ENCODE measurements at places on chromosomes 11 and 22.

- DNase-seq: no peak
Measured at GRCh38 chr11:1219446-1219833, 3.4 kb upstream of the MUC5B start.

DNA sequence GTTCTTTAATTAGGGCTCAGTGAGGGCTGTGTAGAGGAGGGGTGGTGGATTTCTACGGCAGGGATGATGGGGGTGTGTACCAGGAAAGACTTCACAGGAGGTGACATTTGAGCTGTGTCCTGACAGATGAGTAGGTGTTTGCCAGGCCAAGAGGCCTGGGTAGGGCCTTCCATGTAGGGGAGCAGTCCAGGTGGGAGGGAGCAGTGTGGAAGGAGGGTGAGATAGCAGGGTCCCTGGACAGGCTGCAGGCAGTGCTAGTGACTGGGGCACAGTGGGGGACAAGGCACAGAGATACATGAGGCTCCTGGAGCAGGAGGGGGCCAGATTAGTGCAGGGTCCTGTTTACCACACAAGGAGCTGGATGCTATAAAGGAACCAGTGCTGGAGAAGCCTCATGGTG lies 147.9 kb upstream of the CADM1 start:
- DNase-seq: no peak

- DNase-seq: no peak
Measured at GRCh38 chr11:76662656-76663485, 7.7 kb downstream of the LRRC32 start.

DNA sequence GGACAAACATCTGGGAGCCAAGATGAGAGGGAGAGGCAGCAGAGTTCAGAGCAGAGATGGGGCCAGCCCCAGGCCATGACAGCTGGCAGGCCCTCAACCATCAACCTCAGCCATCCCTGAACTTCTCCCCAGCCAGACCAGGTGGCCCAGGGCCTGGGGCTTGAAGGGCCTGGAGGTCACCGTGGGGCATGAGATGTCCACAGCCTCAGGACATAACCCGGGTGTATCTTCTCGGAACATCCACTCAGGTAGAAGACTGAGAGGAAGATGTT lies 12.4 kb upstream of the SLC39A13 start:
- DNase-seq: no peak

DNA sequence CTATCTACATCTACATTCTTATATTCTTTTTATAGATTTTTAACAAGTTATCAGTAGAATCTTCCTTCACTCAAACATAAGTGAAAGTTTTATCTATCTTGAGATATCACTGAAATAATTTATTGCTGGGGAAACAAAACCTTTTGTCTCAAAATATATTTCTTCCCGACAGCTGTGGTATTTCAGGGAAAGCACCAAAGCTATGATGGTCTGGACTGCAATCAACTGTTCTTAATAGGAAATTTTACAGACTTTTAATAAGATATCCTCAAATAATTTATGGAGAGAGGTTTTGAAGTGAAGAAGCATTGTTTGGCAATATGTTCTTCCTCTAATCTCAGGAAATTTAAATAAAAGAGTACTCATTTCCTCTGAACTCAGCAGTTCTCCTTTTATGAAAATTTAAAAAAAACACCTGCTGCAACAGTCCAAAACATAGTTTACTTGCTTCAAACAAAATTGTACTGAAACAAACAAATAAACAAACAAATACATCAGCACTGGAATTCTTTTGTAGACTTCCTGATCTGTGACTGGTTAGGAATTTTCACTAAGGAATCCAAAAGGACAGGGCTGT lies 33.9 kb upstream of the EIF3M start:
- no peak for DNase-seq

DNA sequence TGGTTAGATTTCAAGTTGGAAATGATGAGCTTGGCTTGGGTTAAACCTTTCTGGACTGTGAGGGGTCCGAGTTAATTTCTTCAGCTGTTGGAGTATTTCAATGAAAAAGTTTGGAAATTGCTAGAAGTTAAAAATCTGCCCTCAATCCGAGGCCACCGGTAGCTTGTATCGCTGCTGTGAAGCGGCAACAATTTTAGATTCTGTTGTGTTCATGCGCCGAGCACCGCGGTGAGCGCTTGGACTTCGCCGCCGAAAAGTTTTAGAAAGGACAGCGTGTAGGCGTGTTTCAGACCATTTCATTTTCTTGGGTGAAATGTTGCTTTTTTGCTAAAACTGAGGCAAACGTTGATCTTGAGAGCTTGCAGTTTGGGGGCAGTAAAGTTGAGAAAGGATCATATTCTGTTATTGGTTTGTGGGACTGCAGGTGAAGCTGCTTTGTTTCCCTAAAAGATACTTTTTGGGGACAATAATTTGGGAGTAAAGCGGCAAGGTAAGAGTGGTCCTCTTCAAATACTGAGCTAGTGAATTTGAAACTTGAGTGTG lies 928 bp downstream of the FBXO7 start:
- DNase-seq: peak; percentile 37

DNA sequence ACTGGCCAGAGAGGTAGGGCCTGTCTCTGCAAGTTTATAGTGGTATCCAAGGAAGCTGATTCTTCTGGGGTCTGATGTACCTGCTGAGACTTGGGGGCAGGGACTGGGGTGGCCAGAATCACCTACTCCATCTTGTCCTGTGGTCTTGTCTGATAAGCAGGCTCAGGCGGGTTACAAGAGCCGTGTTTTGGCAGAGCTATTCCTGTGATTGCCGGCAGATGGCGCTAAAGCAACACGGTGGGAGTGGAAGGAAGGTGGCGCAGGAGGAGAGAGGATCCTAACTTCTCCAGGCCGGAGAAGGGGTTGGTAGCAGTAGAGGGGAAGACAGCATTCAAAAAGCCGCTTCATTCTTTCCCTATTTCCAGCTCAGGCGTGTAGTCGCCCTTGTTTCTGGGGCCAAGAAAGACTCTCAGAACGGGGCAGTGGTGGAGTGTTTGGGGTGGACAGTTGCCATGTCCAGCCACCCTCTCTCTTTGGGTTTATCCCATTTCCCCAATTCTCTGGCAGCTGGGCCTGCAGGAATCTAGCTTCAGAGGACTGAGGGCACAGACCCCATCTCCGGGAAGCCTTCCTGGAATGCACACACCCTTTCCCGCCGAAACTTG lies 15.1 kb downstream of the CHRM1 start:
- DNase-seq: peak; percentile 89

- DNase-seq: no peak
Measured at GRCh38 chr11:60389279-60389910, 6.9 kb upstream of the MS4A14 start.

DNA sequence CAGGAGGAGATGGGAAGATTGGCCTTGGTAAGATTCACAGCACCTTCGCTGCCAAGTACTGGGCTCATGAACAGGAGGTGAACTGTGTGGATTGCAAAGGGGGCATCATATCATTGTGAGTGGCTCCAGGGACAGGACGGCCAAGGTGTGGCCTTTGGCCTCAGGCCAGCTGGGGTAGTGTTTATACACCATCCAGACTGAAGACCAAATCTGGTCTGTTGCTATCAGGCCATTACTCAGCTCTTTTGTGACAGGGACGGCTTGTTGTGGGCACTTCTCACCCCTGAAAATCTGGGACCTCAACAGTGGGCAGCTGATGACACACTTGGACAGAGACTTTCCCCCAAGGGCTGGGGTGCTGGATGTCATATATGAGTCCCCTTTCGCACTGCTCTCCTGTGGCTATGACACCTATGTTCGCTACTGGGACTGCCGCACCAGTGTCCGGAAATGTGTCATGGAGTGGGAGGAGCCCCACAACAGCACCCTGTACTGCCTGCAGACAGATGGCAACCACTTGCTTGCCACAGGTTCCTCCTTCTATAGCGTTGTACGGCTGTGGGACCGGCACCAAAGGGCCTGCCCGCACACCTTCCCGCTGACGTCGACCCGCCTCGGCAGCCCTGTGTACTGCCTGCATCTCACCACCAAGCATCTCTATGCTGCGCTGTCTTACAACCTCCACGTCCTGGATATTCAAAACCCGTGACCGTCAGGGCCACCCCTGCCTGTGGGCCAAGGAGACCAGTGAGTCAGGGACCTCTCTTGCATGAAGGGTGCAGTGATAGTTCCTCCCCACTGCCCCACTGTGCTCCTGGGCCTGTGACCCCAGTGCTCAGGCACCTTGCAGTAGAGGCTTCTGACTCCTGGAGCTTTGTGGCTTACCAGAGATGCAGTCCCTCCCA lies 83.6 kb downstream of the BCR start:
- peak; percentile 54 for DNase-seq

GRCh38 chr11:74474316-74474715 lies 7.0 kb upstream of the KCNE3 start:
- no peak for DNase-seq

GRCh38 chr11:62133328-62134065 lies 9.7 kb downstream of the INCENP start:
- no peak for DNase-seq

- no peak for DNase-seq
Measured at GRCh38 chr22:46690146-46690545, 47.9 kb downstream of the CERK start.

DNA sequence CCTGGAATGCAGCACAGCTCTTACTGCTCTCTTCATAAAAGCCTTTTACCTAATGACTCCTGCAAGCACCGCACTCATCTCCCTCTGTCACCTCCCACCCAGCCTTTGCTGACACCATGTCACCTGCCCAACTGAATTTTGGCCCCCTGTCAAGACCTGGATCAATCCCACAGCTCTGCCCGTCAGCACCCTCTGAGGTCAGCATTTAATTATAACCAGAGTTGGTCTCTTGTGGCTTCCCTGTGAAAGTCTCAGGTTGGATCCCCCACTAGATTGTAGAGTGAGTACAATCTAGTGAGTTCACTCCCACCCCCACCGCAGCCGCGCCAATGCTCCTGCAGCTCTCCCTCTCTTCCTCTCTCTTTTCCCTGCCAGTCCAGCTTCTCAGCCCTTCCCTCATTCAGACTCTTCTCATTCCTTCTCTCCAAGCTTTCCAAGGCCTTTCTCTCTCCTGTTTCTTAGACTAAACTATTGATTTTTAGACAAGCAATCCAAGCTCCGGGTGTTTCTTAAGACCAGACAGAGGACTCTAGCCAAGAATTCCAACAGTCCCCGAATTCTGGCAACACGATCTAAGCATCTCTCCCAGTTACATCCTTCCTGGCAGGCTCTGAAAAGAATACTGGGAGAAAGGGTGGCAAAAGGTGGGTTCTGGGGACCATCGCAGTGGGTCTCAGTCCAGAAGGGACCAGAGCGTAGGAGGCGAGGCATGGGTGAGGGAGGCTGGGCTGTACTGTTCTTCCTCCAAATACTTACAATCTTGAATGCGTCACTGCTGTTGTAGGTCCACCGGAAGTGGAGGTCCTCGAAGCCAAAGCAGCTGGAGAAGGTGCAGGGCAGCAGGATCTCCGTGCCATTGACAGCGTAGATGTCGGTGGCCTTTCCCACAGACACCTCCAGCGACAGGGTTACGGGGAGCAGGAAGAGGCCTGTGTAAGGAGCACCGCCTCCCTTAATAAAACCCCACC lies 8.0 kb downstream of the SCN4B start:
- no peak for DNase-seq

DNA sequence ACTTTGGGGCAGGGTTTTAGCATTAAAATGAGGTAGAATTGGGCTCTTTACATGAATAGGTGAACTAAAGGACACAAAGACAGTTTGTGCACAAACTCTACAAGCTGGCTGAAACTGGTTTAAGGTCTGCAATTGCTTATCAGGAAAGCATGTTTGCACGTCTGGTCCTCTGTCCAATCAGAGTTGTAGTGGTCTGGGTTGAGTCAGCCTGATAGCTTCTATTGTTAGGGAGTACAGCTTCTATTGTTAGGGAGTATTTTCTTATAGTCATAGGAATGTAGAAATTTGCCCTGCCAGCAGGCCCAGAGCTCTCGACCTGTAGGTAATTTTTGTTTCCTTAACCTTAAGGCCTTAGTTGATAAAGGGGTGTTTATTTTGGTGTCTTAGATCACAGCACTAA lies 1422.4 kb downstream of the LRRC4C start:
- DNase-seq: no peak

DNA sequence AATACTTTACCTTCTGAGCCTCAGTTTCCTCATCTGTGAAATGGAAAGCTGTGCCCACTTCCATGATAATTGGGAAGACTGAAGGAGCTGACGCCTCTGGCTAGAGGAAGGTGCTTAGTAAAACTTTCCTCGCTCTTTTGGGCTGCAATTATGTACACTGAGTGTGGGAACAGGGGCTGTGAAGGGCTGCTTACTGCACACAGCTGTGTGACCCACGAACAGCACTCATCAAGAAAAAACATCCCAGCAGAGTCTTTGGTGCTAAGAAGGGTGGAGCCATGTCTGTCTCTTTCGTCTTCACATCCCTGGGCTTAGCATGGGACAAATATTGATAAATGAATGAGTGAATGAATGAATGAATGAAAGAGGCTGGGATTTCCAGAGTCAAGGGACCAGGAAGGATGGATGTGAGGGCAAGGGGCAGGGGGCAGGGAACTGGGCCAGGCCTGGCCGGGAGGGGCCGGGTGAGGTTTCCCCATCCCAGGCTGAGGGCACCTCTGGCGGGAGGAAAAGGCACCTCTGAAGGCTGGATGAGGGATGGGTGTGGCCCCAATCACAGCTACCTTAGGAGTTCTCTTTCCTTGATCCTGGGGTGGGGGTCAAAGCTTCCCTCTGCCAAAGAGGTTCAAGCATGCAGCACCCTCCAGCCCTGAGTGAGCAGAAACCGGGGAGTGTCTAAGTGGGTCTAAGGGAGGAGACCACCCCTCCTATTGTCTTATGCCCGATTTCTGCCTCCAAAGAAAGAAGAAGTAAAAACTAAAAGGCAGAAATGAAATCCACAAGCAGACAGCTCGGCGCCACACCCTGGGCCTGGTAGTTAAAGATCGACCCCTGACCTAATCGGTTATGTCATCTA lies 9.2 kb upstream of the CD5 start:
- DNase-seq: peak; percentile 11

DNA sequence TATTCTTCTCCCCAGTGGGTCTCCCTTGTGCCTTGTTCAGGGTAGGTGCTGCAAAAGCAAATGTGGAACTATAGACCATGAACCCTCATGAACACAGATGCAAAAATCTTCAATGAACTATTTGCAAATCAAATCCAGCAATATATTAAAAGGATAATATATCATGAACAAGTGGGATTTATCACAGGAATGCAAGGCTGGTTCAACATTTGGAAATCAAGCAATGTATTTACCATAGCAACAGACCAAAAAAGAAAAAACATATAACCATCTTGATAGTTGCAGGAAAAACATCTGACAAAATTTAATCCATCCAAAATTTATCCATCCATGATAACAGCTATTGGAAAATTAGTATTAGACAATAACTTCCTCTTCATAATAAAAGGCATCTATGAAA lies 11.4 kb upstream of the OSBPL5 start:
- no peak for DNase-seq

DNA sequence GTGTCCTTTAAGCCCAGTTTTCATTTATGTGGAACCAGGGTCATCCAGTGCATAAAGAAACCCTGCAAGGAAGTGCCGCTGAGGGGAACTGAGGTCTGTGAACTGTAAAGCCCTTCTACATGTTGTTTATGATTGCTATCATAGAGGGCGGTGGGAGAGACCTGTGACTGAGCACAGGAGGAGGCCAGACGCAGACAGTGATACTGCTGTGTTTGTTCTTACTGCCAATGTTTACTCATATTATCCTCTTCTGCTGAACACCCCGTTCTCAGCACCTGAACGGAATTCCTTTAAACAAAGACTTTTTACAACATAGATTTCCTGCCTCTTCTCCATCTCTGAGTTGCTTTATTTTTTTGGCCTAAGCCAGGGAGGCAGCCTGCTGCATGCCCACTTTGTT lies 967 bp upstream of the GALNT18 start:
- no peak for DNase-seq
